ENCODE measurements at places on chromosomes 2 and 18. TPM values are rescaled to one million over a fixed set of nuclear protein-coding genes. Genes with fewer than 3 reads are reported as not detected.

PROM2 gene
- 0.99 TPM for total RNA-seq

UPP2 gene
- total RNA-seq, result 1.4 TPM

KCNIP3 gene
- total RNA-seq, result 10.6 TPM

IER3IP1 gene
- total RNA-seq, result 21.9 TPM

ARL4C gene
- 19.2 TPM for total RNA-seq

CFAP53 gene
- 1.5 TPM for total RNA-seq

ACTG2 gene
- total RNA-seq, result 5.3 TPM

USP34 gene
- 149 TPM for total RNA-seq

MAPRE2 gene
- total RNA-seq, result 65.3 TPM

TUBB8B gene
- not detected for total RNA-seq

MGAT5 gene
- total RNA-seq, result 45.9 TPM

CROCC2 gene
- 0.30 TPM for total RNA-seq

RIT2 gene
- 18.4 TPM for total RNA-seq

RAB17 gene
- total RNA-seq, result 4.2 TPM

DSG2 gene
- 34.2 TPM for total RNA-seq

SERPINB11 gene
- not detected for total RNA-seq

TTC27 gene
- 18.9 TPM for total RNA-seq

TMEM247 gene
- not detected for total RNA-seq

PTCD3 gene
- total RNA-seq, result 125 TPM

ATL2 gene
- total RNA-seq, result 118 TPM

CD8B2 gene
- 0.28 TPM for total RNA-seq

GPR155 gene
- total RNA-seq, result 15.4 TPM

KCNG2 gene
- total RNA-seq, result 1.4 TPM

BMP10 gene
- total RNA-seq, result not detected

MYO5B gene
- total RNA-seq, result 5.9 TPM

INHBB gene
- 2.8 TPM for total RNA-seq

SIX2 gene
- total RNA-seq, result 5.5 TPM

SLC66A2 gene
- 26.0 TPM for total RNA-seq

DOK6 gene
- total RNA-seq, result 64.4 TPM

FSIP2 gene
- 4.3 TPM for total RNA-seq

MC5R gene
- total RNA-seq, result 0.22 TPM

GALNT13 gene
- total RNA-seq, result 55.6 TPM

ANKRD29 gene
- total RNA-seq, result 28.2 TPM

DYNC1I2 gene
- total RNA-seq, result 127 TPM

DTNA gene
- total RNA-seq, result 90.4 TPM

COX5B gene
- total RNA-seq, result 278 TPM

C2orf72 gene
- 23.0 TPM for total RNA-seq

FOSL2 gene
- total RNA-seq, result 14.2 TPM

ACVR1C gene
- 1.9 TPM for total RNA-seq

DUSP19 gene
- total RNA-seq, result 5.7 TPM

OSGEPL1 gene
- 17.4 TPM for total RNA-seq

DHX57 gene
- total RNA-seq, result 37.8 TPM

BCL2L11 gene
- total RNA-seq, result 9.7 TPM
